NCI-H526 (cell line): ENCODE measurements at places on chromosomes 1 and 21.

GRCh38 chr1:19156676-19157075 lies 53.4 kb downstream of the UBR4 start:
- DNase-seq = no peak

DNA sequence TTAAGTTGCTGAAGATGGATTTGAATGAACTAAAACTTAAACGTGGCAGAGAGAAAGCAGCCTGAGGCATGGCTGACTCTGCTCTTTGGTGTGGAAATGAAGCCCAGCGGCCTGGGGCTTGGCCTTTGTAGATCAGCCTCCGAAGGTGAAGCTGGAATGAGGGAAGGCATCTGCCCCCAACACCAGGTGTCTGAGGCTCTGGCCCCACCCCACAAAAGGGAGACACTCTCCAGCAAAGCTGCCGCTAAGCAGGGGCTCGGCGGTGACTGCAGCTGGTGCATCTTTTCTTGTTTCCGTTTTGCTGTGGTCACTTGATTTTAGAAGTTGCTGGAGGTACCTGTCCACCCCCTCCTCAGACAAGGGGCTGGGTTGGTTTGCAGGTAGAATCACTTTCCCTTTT lies 38.2 kb upstream of the NID1 start:
- no peak for DNase-seq

DNA sequence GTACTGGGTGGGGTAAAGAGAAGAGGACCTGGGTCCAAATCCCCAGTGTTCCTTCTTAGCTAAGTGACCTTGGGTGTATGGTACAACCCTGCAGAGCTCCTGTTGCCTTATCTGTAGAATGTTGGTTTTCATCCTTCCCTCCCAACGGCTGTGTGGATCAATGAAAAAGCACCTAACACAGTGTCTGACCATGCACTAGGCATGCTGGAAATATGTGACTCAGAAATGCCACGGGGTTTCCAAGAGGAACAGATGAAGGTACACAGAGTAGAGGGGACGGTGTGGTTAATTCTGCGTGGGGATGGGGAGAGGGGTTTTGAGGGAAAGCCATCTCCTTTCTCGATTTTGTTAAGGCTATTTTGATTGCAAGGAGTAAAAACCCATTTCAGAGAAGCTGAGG lies 8.6 kb downstream of the NIPAL3 start:
- no peak for DNase-seq

DNA sequence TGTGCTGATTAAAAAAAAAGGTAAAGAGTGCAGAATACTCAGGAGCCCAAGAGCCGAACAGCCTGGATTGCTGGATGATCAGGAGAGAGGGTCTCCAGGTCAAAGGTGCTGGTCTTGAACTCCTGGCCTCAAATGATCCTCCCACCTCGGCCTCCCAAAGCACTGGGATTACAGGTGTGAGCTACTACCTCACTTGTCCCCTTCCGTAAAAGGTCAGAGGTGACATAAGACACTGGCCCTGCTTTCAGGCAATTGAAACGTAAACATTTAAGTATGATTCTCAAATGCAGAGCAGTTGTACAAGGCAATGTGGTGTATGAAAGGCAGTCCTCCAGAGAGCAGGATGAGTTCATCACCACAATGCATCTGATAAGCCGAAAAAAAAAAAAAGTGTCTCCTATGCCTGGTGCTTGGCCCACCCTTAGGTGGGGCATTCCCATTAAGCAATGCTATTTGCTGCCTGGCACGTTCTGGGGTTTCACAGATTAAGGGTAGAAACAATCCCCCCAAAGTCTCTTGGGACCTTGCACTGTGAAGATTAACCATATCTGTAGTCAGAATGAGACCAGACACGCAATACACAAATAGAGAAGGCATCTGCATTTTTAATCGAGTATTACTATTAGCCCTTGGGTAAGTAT lies 47.7 kb downstream of the PARP1 start:
- DNase-seq = no peak

GRCh38 chr1:26318338-26319064 lies 743 bp downstream of the CD52 start:
- no peak for DNase-seq

- DNase-seq = peak; percentile 27
Observed at GRCh38 chr1:47624531-47624930, 186.7 kb downstream of the FOXD2 start.

GRCh38 chr1:217717959-217718358 lies 86.8 kb downstream of the SPATA17 start:
- no peak for DNase-seq

- DNase-seq = no peak
Observed at GRCh38 chr21:17461582-17461981, 51.3 kb upstream of the CXADR start.
